Lower lobe of right lung (tissue), 2 donors: ENCODE measurements at places on chromosomes 1 and 21. TPM values are rescaled to one million over a fixed set of nuclear protein-coding genes. Genes with fewer than 3 reads are reported as not detected.

The RNU1-1 gene
- 6,803 TPM for total RNA-seq

The XCL1 gene
- 1.2 TPM for total RNA-seq

The HAPLN2 gene
- 0.21 TPM for total RNA-seq

DNA sequence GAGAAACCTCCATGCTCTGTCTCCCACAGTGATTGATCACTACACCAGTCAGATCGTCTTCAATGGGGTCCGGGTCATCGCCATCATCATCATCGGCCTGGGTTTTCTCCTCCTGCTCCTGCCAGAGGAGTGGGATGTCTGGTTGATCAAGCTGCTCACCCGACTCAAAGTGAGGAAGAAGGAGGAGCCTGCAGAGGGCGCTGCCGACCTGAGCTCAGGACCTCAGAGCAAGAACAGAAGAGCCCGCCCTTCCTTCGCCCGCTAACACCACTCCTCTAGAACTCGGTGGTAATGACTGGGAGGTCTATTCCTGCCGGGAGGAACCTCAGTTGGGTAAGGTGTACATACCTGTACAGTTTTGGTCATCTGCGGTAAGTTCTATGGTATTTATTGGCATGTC lies 50.3 kb upstream of the COA6 start:
- DNase-seq: peak; percentile 78

GRCh38 chr1:159921700-159922504 lies 3.4 kb downstream of the TAGLN2 start:
- no peak for DNase-seq

DNA sequence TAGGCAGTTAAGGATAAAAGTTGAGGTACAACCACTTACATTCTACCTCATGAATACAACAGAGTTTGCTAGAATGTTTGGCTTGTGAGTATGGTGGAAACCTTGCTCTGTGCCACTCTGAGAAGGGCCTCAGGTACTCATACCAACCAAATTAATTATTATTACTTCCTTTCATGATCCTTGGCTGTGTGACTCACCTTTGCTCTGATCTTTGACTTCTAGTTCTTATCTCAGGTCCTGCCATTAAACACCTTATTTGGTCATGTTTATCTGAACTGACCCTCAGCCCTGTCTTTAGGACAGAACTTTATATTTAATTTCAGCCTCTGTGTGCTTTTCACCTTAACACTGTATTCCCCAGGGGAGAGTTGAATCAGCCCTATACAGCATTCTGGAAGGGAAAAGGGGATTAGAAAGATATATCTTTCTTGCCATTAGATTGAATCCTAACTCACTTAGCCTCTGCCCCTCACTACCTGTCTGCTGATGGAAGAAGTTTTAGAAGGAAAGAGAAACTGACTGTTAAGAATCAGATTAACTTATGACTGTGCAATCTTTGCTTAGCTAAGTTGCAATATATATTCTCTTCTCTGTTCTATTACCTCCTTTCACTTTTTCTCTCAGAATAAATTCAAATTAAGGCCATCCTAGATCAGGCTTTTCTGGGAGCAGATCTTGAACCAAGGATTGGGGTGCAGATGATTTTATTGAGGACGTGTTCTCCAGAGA lies 260.4 kb upstream of the DPYD start:
- DNase-seq: no peak

GRCh38 chr1:66834926-66835325 lies 33.9 kb upstream of the INSL5 start:
- no peak for DNase-seq

- DNase-seq: no peak
These were observed 55.3 kb upstream of the HSPA13 start for GRCh38 chr21:14438211-14438610.

GRCh38 chr1:205365945-205366463 lies 9.3 kb upstream of the KLHDC8A start:
- DNase-seq: no peak

- DNase-seq: no peak
These were observed 4.7 kb downstream of the OR14I1 start for GRCh38 chr1:248697907-248698306.
